Stimulated activated CD4-positive, alpha-beta T cell treated with anti-CD3 and anti-CD28 coated beads, TNF-alpha, amount 100 ng/mL, for 48 hours (primary cell): ENCODE measurements at places on chromosomes 16 and 17.

DNA sequence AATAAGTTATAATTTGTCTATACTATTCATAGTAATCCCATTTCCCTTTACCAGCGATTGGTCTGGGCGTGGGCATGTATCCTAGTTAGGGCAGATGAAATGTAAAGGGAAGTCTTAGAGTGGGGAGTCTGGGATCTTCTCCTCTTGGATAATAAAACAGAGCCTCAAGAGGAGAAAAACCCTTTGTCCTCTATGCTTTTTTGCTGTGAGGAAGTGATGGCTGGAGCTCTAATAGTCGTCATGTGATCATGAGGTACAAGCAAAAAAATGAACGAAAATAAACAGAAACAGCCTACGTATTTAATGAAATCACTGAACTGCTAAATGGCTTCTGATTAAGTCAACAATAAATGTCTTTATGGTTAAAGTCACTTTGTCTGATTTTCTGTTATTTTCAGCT is 26.8 kb downstream of the EFCAB5 start:
- no peak for DNase-seq

DNA sequence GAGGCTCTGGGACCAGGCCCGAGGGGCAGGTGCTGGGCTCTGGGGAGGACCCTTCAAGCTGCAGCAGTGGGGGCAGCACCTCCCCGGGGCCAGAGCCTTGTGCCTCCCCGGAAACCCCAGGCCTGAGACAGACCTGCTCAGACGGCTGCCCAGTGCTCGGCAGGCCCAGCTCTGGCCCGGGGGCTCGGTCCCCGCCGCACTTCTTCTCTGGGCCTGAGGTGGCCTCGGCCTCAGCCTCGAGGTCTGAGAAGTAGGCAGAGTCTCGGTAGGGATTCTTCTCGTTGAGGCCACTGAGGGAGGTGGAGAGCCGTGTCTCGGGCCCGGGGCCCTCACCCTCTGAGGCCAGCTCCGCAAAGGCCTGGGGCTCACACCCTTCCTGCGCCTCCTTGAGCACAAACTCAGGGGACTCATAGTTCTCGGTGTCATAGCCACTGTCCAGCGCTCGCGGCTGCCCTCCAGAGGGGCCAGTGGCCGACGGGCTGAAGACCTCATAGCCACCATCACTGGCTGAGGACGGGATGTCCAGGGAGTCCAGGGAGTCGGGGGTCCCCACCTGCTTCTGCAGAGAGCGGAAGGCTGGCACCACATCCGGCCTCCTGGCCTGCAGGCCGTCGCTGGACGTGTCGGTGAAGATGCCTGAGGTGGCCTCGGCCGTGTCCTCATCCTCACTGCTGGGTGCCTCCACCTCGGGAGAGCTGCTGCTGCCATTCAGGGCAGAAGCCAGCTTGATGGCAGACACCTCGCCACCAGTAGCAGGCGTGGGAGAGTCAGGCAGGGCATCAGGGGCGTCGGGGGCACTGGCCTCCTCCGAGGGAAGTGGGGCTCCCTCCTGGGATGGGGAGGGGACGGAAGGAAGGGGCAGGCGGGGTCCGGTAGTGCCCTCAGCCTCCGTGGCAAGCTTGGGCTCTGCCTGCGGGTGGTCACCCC is 44.3 kb upstream of the PVALEF start:
- DNase-seq, result no peak

- DNase-seq, result no peak
Measured at GRCh38 chr16:89712274-89712781, 8.4 kb downstream of the VPS9D1 start.

DNA sequence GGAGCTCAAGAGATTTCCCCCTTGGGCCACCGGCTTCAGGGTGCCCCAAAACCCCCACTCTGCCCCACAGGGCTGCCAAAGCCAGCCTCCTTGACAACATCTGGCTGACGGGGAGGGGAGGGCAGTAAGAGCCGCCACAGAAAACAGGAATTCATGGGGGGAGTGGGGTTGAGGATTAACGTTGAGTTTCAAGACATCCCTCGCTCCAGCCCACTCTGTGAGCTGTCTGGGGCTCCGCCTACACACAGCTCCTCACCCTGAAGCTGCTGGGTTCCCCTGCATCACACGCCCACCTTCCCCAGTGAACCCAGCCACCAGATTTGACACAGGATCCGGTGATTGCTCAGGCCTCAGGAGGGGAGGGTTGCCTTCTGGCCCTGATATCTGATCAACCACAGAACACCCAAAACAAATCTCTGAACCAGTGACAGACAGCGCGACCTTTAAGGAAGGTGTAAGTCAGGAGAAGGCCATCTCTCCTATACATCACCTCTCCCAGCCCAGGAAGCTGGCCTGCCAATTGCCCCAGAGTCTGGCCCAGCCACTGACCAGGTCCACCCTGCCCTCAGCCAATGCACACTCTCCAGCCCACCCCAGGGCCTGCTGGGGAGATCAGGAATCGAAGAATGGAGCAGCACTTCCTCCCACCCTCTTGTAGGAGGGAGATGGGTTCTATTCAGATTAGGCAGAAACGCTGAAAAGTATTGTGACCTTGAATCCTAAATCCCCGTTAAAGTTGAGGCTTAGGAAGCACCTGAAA is 132.1 kb downstream of the CLEC16A start:
- peak; percentile 73 for DNase-seq

DNA sequence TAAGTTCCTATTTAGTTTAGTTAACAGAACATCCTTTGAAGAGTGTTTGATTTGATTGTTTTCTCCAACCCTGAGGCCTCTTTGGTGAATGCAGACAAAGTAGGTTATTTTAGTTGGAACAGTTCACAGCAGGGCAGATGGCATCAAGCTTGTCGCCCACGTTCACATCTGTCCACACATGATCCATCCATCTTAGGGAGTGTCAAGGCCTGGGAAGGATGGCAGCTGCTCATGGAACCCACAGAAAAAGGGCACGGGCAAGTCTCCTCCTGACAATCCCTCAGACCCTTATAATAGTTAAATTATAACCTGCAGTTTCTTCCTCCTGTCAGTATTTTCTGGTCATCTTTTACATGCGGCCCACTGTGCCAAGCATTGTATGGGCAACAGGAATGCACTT is 60.2 kb downstream of the KNOP1 start:
- no peak for DNase-seq

GRCh38 chr17:9874722-9875121 is 30.3 kb downstream of the RCVRN start:
- no peak for DNase-seq

- no peak for DNase-seq
Measured at GRCh38 chr16:30016555-30017276, 5.9 kb upstream of the DOC2A start.

DNA sequence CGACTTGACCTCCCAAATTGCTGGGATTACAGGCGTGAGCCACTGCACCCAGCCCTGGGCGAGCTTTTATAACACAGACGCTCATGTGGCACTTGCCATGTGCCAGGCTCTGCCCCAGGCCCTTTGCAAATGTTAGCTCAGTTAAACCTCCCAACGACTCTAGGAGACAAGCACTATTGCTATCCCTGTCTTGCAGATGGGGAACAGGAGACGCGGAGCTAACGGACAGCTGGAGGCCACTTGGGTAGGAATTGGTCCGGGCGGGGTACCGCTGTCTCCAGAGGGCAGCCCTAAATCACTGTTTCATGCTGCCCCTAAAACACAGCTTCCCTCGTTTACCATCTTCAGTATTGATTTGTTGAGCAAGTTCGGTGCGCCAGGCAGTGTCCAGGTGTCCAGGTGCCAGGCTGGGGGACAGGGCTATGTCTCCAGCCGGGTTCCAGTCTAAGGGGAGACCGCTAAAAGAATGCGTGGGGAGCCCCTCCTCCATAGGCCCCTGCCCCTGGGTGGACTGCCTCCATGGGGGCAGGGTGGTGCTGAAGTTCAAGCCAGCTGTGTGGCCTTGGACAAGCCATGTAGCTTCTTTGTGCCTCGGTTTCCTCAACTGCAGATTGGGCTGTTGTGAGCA is 23.7 kb downstream of the TMEM235 start:
- no peak for DNase-seq

- DNase-seq, result no peak
Measured at GRCh38 chr16:22614271-22614947, 103.7 kb downstream of the NPIPB5 start.

- peak; percentile 67 for DNase-seq
Measured at GRCh38 chr17:77127735-77128361, 12.9 kb upstream of the SEC14L1 start.

- no peak for DNase-seq
Measured at GRCh38 chr17:1546292-1546922, 16.2 kb downstream of the PITPNA start.

GRCh38 chr17:72640415-72641165 is 451.9 kb downstream of the SLC39A11 start:
- no peak for DNase-seq

DNA sequence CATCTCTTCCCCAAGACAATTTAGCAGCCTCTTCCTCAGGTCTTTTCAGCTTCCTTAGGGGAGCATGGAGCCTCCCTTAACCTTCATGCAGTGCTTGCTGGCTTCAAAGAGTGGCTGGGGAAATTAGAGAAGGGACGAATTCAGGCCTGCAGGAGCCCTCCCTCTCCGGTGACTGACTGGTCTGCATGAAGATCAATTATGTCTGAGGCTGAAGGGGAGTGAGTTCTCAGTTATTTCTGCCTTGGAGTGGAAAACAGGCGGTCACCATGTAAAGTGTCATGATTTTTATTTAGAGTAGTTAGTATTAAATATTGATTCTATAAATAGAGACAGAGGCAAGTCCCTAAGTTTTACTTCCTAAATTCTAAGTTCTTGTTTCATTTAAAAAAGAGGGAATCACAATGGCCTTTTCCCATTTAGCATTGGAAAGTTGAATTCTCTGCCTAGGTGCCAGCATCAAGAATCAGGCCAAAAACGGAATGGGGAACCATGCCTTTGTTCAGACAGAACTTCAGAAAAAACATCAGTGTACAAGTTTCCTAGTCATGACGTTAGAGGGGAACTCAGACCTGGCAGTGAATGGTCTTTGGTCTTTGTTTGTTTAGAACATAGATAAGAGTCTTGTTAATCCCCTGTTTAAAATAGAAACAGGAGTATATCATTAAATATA is 4.4 kb downstream of the GABARAPL2 start:
- DNase-seq, result no peak

DNA sequence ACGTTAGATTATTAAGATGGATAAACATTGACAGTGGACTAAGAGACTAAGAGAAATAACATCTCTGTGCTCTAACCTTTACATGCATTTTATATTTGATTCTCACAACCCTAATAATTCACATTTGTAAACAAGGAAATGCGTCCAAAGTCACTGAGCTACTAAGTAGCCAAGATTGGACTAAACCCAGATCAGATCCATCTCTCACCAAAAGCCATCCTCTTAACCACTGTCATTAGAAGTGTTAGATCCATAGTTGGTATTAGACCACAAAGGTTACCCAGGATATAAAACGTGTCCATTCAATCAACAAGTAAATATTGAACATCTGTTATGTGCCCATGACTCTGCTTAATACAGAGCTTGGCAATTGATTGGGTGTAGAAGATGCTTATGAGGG is 5.2 kb downstream of the HSD17B2 start:
- no peak for DNase-seq

- no peak for DNase-seq
Measured at GRCh38 chr16:47033176-47033575, 59.7 kb upstream of the DNAJA2 start.

- peak; percentile 69 for DNase-seq
Measured at GRCh38 chr17:74210191-74211140, 2.9 kb upstream of the TTYH2 start.

DNA sequence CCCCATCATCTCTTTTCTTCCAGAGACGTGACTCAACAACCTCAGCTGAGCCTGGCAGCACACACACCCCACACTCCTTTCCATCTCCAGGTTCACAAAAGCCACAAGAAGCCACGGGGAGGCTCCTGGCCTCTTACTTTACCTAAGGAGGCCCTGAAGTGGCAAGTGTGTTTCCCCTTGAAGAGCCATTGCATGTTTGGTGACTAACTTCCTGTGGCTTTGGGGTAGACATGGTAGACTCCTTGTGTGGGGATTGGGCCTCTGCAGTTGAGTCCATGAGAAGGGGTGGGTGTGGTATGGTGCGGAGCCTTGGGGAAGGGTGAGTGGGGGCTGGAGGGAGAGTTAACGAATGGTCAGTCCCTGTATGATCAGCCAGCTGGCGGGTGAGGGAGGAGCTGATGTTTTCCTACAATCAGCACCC is 24.2 kb downstream of the SAP30BP start:
- DNase-seq, result peak; percentile 52

DNA sequence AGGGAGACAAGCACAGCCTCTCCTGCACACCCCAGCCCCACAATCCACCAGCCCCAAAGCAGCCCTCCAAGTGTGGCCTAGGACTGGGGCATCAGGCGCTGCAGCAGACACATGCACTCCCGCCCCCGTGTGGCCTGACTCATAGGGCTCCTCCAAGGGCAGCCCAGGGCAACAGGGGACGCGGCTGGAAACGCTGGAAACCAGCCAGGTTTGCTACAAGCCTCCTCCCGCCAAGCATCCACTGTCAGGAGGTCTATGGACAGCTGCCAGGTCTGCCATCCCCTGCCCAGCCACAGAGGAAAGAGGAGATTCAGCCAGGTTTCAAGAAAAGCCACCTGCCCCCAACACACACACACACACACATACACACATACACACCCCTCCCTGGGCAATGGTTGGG is 25.8 kb downstream of the SRCIN1 start:
- DNase-seq, result no peak

DNA sequence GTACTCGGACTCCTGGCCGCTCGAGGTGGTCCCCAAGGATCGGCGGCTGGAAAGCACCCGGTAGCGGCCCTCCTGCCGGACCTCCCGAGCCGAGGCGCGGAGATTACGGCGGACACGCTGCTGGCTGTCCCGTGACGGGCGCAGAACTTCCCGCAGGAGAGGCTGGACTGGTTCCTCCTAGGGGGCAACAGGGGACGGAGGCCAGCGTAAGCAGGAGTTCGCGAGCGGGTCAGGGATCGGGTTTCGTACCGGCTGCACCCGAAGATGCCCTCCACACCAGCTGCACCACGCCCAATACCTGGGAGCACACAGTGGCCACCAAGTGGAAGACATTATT is 341 bp downstream of the SLC7A6OS start:
- no peak for DNase-seq

DNA sequence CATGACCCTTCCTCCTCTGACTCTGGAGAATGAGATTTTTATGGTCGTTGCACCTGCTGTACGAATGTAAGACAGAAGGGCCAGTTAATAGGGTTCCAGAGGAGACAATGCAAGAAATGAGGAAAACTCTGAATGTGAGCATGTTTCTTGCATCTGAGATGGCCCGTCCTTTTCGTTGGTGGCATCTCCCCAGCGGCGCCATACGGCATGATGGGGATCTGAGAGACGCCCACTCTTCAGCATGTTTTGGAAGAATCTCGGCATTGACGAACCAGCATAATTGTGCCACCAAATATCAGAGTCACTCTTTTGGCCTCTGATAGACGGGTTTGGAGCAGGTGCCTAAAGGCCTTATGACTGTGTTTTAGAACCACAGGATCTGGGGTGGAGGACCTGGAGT is 126.5 kb upstream of the RCVRN start:
- DNase-seq, result no peak

GRCh38 chr17:15913826-15914225 is 31.1 kb upstream of the ADORA2B start:
- no peak for DNase-seq

GRCh38 chr16:85361441-85362118 is 249.3 kb upstream of the CIBAR2 start:
- DNase-seq, result no peak
